PC-9 (cell line): ENCODE measurements at places on chromosomes 2 and 18.

GRCh38 chr2:4391013-4391412 is 687.6 kb downstream of the DCDC2C start:
- no peak for DNase-seq

DNA sequence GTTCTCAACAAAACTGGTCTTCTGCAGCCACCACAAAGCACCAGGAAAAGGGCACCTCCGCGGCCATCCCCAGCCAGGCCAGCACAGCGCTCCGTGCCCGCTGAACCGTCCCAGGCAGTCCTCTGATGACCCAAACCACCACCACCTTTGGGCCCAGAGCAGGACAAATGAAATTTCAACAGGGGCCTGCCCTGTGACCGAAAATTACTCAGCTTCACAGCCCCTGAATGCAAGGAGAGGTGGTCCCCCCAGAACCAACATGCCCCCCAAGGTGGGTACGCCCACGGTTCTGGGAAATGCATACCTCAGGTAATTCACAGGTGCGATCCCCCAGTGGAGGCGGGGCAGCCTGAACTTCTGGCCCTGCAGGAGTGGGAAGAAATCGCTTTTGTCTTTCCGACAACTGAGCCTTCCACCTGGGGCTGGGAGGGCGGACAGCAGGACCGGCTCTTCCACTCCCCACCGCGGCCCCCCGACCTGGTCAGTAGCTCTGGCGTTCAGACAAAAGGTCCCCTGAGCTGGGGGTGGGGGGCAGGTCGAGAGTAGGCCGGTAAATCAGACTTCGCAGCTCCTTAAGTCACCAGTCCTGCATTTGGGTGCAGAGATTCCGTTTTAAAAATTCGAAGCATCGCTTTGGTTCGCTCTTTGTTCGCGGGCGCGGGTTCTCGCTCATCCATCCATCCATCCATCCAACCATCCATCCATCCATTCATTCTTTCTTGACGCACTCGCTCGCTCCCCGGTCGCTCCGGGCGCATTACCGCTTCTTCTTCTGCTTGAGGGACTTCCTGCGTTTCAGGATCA is 1.4 kb downstream of the ARL4C start:
- no peak for DNase-seq

- no peak for DNase-seq
Observed at GRCh38 chr2:211744379-211744778, 794.2 kb downstream of the ERBB4 start.

- peak; percentile 27 for DNase-seq
Observed at GRCh38 chr2:84938194-84938879, 32.6 kb upstream of the KCMF1 start.

- DNase-seq: no peak
Observed at GRCh38 chr2:7572450-7572849, 655.2 kb downstream of the RNF144A start.

GRCh38 chr2:100437751-100438150 is 20.3 kb upstream of the CHST10 start:
- DNase-seq: no peak

DNA sequence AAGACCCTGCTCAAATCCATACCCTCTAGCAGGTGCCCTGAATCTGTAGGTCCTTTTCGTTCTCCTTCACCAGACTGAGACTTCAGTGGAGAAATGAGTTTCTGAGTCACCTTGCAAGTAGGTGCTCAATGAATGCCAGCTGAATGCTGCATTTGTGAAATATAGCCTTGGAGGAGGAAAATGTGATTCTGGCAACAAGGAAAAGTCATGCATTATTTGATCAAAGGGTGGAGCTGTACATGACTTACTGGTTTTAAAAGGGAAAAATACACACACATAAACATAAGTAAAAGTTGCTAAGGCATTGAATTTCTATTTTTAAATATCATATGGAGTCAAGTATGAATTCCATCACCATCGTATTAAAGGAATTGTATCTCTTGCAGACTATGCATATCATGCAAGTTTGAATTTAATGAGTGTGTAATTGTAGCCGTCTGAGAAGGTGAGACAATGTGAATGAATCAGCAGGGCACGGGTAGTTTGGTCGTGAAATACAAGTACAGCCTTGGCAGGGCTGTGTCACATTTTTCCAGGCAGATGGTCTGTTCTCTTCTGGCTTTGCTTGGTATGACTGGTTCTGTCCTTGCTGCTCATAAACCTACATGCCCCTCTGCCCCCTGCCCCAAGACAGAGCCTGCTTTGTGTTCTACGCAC is 160.8 kb downstream of the COL6A3 start:
- DNase-seq: peak; percentile 89

- DNase-seq: no peak
Observed at GRCh38 chr18:66900837-66901236, 296.9 kb upstream of the CDH19 start.

GRCh38 chr2:3512086-3512485 is 7.2 kb downstream of the ADI1 start:
- no peak for DNase-seq

DNA sequence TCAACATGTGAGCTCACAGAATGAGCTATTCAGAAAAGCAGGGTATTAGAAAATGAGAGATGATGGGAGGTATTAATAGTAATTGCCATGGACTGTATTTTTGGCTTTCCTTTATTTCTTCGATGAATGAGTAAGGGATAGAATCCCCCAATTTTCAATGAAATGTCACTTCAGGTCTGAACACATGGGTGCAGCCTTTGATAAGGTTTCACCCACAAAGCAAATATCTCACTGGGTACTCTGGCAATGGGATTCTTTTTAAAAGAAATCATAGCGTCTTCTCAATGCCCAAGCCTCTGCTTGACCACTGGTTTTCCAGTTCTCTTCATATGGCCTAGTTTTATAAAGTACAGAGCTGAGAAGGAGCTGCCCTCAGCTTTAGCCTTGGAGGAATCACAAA is 610.5 kb upstream of the FANCL start:
- DNase-seq: no peak

GRCh38 chr2:47251404-47251675 is 96.2 kb upstream of the STPG4 start:
- no peak for DNase-seq

GRCh38 chr2:232761301-232761907 is 15.0 kb downstream of the KCNJ13 start:
- DNase-seq: peak; percentile 71

GRCh38 chr2:98975611-98976010 is 39.6 kb upstream of the CRACDL start:
- peak; percentile 30 for DNase-seq

DNA sequence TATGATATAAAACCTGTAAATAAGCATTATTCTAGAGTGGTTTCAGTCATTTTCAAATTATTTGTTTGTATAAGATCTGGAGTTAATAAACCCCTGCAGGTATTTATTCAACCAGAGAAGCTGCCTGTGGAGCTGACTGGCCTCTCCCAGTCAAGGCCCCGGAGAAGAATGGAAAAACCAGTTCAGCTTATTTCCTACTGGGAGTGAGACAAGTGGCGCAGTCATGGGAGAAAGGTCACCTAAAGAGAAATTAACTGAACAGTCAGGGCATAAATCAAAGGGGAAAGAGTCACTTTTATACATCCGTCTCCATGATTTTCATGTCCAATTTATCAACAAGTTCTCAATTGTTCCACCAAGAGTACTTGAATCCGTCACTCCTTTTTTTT is 240.9 kb downstream of the RNF152 start:
- DNase-seq: peak; percentile 87

- peak; percentile 45 for DNase-seq
Observed at GRCh38 chr2:112582314-112582746, 2.1 kb upstream of the CHCHD5 start.

DNA sequence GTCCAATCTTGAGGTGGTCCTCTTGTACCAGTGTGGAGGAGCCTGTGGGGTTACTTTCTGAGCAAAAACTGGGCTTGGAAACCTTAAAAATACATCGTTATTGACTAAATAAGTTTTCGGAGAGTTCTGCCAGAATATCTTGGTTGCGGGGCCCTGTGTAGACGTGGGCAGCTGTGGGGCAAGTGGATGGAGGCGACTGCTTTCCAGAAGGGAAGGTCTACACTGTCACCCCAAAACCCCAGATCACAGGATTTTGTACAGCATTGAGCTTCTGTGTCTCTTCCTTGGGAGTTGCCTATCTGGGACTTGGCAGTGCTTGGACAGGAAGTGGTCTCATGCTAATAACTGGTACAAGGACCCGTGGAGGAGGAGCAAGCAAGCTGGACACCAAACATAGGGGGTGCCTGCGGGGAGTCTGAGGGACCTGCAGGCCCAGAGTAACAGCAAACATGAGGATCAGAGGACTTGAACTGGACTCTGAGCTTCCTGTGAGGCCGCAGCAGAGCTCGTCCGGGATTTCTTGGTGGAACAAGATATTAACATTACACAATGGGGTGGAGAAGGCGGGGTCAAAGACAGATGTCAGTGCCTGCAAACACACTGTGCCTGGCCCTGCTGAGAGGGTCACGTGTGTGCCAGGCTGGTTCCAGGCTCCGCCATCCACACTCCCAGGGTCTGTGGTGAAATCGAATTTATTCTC is 48.0 kb upstream of the CTLA4 start:
- DNase-seq: no peak

DNA sequence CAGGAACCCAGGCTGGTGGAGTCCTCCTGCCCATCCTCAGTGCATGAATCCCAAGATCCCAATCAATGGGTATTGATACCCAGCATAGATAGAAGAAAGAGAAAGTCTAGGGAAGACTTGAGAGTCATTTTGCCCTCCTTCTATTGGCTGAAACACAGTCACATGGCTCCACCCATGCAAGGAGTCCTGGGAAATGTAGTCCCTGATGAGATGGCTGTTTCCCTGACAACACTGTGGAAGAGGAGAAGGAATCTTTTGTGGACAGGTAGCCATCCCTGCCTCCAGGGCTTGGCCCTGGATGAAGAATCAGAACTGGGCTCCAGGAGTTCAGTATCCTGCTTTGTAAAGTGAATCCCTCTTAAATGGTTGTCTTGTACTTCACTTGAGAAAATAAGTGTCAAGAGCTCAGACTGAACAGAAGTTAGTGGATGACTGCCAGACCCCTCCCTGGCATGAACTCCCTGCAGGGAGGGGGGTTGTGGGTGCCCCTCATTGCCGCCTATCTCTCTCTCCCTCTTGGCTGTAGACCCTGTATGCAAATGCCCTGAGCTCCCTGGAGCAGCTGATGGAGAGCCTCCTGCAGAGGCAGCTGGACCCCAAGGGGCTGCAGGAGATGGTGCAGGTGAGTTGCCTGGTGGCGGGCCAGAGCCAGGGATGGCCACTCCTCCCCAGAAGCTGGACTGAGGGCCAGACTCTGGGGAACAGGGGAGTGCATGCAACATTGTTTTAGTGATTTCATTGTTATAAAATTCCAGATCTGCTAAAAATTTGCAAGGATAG is 36.1 kb downstream of the MROH2A start:
- no peak for DNase-seq

- no peak for DNase-seq
Observed at GRCh38 chr18:10023853-10024570, 110.2 kb downstream of the VAPA start.

GRCh38 chr2:156907806-156908205 is 349.7 kb upstream of the GALNT5 start:
- peak; percentile 41 for DNase-seq

GRCh38 chr2:9538000-9538507 is 17.6 kb downstream of the ADAM17 start:
- DNase-seq: peak; percentile 72

GRCh38 chr2:218161644-218162043 is 5.1 kb downstream of the CXCR1 start:
- DNase-seq: no peak

- no peak for DNase-seq
Observed at GRCh38 chr2:128978212-128978611, 659.5 kb upstream of the HS6ST1 start.

GRCh38 chr2:37561615-37562569 is 109.5 kb downstream of the CDC42EP3 start:
- peak; percentile 58 for DNase-seq

DNA sequence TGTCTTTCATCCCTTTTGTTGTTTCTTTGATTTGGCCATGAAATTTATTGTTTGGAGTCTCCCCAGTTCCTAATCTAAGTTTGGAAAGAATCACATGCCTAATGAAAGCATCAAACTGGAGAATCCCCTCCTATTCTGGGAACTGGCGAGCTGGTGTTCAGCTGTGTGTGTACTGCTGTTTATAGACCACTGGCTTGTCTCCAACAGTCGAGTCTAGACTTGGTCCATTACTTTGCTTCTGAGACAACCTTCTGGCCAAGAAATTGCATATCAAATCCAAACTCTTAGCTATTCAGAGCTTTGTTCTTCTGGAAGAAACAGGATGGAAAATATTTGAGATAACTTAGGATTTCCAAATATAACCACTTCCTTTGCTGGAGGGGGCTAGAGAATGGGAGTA is 111.5 kb upstream of the THSD7B start:
- no peak for DNase-seq

DNA sequence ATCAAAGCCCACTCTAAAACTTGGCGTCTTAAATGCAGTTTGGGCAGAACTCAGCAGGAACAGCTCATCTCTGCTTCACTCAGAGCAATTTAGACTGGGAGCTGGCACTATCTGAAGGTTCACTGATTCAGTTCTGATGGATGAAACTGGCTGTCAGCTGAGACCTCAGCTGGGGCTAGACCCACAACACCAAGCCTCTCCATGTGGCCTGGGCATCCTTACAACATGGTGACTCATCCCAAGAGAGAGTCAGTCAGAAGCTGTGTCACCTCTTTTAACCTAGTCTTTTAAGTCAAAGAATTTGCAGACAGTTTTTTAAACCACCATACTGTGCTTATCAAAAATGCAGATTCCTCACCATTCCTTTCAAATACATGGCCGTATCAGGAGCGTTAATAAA is 62.6 kb upstream of the ZNF397 start:
- no peak for DNase-seq

- no peak for DNase-seq
Observed at GRCh38 chr2:213021971-213022899, 129.2 kb downstream of the IKZF2 start.

GRCh38 chr2:28439763-28440162 is 47.1 kb downstream of the FOSL2 start:
- DNase-seq: no peak

DNA sequence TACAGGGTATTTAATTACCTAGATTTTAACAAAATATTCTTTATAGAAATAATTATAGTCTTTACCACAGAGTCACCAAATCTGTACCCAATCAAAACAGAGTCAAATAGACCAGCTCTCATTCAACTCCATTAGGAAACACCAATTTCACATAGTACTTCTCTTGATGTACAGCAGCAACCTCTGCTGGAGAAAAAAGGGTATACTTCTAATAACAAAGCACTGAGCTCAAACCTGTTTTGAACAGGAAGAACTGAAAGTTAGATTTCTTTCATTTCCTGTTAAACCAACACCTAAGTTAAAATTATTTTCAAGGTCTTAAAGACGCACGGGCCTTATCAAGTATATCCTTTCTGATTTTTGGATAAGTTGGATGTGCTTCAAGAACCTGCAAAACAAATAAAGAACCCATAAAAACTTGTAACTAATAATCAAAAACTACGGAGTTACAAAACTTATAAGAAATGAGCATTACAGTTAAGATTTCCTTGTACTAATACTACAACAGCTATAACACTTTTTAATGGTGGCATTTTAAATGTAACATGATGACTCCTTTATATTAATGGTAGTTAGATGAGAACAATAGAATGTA is 79.0 kb downstream of the TTC21B start:
- DNase-seq: peak; percentile 71
